ENCODE measurements at places on chromosomes 7 and 10. TPM values are rescaled to one million over a fixed set of nuclear protein-coding genes. Genes with fewer than 3 reads are reported as not detected.
A peak's percentile ranks its signal among the peaks of the same experiment; 100 is the strongest.

GRCh38 chr7:79298145-79298760, 155.2 kb downstream of the MAGI2 start:
- no peak for DNase-seq

DNA sequence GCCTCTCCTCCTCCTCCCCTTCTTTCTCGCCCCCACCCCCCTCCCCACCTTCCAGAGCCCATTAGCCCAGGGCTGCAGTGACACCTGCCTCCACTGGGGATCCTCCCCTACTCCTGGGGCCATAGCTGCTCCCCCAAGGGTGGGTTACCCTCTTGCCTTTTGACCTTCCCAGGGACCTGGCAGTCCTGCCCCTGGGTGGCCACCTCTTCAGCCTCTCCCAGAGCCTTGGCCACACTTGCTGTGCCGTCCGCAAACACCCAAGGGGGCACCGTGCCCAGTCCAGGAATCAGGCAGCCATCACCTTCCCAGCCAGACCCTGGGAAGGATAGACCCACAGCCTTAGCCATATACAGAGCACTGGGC, 19.8 kb upstream of the CLDN4 start:
- peak; percentile 66 for DNase-seq

- no peak for DNase-seq
These were observed 28.4 kb upstream of the GPNMB start for GRCh38 chr7:23218196-23218595.

- no peak for DNase-seq
These were observed 1.7 kb downstream of the LIPM start for GRCh38 chr10:88804083-88804812.

DNA sequence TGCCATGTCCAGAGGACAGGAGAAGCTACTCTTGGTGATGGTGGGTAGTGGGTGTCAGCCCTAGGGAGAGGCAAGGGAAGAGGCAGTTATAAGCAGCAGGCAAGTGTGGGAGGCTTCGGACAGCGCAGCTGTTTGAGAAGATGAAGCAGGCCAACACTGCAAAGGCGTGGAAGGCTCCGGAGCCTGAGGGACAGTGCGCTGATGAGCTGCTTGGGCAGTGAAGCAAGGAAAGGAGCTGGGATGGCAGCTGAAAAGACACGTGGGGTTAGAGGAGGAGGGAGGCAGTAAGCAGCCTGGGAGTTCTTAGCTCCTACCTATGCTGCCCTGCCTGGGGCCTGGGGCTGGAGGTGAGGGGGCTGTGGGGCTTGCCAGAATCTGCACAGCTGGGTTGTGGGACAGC, 50.1 kb upstream of the CRTAC1 start:
- no peak for DNase-seq

The CHN2 gene
- total RNA-seq: 32.9 TPM

The MYH16 gene
- total RNA-seq: not detected

GRCh38 chr10:99316374-99316773, 12.8 kb upstream of the CNNM1 start:
- DNase-seq: no peak

The SFRP4 gene
- total RNA-seq: 0.79 TPM

- no peak for DNase-seq
These were observed 109.3 kb downstream of the ETV1 start for GRCh38 chr7:13879994-13880686.

The AKR1D1 gene
- total RNA-seq: not detected

The NPFFR1 gene
- 0.03 TPM for total RNA-seq

DNA sequence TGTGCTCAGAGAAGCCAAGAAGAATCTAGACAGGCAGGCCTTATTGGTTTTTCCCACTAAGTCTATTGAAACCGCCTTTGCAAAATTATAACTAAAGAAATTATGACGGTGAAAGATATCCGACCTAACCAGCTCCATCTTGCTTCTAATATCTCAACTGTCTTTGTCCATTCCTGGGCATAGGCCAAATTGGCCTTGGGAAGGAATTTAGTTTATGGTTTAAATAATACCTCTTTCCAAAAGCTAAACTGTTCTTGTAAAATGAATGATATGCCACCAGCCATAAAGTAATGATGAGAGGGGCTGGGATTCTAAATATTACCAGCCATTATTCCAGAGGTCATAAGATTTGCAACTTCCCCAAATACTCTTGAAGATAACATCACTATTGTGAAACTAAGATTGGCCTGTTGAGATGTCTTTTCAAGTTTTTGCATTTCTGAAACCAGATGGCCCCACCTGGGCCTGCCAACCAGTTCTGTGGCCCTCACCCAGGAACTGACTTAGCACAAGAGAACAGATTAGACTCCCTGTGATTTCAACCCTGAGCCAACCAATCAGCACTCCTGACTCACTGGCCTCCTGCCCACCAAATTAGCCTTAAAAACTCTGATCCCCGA, 41.2 kb upstream of the SLC35G1 start:
- no peak for DNase-seq

The WNT16 gene
- not detected for total RNA-seq

- no peak for DNase-seq
These were observed 28.0 kb downstream of the COL17A1 start for GRCh38 chr10:104057717-104058116.

Data from pancreas (tissue), 10 donors.